Fibroblast of skin of back (primary cell): ENCODE measurements at places on chromosomes 12 and 14.

- no peak for DNase-seq
Measured at GRCh38 chr14:89681086-89682018, 264.3 kb upstream of the FOXN3 start.

DNA sequence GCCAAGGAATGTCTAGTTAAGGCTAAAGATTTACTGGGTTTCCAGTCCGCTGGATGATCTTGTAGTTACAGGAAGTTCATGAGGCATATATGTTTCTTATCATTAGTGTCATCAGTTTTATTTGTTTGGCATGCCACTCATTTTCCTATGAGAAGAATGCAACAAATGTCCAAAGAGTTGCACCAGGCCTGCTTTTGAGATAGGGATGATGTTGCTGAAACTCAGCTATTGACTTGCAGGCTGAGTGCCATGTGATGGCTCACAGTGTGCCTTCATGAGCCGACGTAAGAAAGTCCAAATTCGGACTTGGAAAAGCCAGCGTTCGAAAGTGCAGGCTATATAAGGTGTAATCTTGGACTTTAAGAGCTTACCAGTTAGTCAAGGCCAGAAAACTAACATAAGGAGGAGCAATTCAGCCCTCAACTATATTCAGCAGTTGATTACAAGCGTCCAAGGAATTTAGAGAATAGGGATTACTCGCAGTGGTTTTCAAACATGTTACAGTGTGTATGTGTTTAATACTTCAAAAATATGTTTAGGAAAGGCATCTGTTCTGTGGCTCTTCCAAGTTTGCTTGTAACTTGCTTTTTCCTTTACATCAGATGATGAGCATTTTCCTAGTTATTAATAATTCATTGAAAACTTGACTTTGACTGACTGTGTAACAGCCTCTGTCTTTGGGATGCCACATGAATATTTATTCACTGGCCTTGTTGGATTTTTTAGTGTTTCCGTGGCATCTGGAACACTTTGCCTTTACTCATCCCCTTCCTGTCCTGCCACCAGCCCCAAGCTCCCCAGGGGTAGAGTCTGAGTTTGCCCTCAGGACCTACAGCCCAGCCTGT, 101.3 kb downstream of the LGMN start:
- DNase-seq: peak; percentile 90

- DNase-seq: peak; percentile 89
Measured at GRCh38 chr14:67987606-67988005, 168.0 kb downstream of the RAD51B start.

DNA sequence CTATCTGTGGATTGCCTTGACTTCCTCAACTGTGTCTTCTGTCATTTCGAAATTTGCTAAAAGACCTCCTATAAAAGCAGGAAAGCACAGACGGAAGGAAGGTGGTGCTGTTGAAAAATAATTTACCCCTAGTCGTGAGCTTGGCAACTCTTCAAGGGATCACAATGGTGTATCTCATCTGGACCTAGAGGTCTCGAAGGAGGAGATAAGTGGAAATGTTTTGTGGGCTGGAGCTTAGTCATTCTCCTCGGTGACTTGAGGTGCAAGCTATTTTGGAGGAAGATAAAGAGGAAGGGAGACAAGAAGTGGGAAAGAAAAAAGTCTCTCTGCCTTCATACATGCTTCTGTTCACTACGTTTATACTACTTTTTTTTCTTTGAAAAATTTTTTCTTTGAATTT, 89.9 kb downstream of the FLRT2 start:
- DNase-seq: no peak

DNA sequence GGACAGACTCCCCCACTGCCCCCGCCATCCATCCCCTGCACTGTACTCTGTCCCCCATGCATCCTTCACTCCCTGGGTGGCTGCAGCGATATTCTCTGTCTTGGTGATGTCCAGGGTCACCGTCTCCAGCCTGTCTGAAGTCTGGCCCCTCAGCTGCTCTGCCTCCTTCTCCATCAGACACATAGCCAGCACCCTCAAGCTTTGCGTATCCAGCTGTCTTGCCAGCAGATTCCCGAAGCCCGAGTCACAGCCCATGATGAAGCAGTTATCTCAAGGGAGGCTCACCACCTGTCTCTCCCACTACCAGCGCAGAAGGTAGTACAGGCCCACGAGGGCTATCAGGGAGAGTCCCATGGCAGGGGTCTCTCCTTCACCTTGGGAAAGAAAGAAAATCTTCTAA, 77.8 kb downstream of the HSD17B6 start:
- DNase-seq: no peak

GRCh38 chr14:52146504-52146903, 77.6 kb upstream of the NID2 start:
- no peak for DNase-seq

DNA sequence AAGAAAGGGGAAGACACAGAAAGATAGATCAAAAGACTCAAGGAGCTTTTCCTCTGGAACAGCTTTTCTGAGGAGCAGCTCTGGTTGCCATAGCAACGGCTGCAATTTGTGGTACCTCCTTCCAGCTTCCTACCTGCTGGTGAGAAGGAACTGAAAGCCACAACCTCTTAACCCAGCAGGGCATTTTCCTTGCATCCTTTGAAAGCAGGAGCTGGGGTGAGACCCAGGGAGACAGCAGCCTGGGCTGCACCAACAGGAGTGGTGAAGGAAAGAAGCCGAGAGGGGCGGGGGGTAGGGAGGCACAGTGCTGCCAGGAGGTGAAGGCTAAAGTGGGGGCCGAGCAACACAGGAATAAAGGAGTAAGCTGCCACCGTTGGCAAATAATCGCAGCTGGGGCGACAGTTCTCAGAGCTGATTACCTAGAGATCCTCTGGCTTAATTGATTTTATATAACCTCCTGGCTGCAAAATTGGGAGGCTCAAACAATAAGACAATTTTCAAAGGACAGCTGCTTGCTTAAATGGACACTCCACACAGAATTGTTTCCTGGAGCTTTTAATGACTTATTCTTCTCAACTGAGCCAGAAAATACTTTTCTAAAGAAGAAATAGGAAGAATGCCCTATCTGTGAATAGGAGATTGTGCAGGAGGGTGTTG, 129.4 kb downstream of the RPAP3 start:
- no peak for DNase-seq

- no peak for DNase-seq
Measured at GRCh38 chr12:2335109-2335508, 282.3 kb downstream of the CACNA1C start.

GRCh38 chr12:2588345-2588744, 206.4 kb upstream of the FKBP4 start:
- no peak for DNase-seq

DNA sequence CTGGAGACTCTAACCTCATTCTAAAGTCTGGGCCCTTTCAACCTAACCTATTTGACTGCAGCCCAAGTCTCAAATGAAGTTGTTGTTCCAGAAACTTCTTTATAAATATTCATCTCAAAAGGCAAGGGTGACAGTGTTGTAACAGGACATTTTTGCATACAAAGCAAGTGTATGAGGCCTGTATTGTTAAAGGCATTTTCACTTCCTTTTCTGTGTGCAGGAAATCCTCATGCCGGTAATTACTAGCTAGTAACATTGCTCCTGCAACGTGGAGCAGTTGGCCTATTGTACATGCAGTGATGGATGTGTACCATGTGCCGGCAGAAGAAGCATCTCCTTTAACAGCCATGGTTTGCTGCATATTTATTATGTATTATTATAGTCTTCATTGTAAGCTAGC, 156.5 kb upstream of the RMST start:
- DNase-seq: no peak

DNA sequence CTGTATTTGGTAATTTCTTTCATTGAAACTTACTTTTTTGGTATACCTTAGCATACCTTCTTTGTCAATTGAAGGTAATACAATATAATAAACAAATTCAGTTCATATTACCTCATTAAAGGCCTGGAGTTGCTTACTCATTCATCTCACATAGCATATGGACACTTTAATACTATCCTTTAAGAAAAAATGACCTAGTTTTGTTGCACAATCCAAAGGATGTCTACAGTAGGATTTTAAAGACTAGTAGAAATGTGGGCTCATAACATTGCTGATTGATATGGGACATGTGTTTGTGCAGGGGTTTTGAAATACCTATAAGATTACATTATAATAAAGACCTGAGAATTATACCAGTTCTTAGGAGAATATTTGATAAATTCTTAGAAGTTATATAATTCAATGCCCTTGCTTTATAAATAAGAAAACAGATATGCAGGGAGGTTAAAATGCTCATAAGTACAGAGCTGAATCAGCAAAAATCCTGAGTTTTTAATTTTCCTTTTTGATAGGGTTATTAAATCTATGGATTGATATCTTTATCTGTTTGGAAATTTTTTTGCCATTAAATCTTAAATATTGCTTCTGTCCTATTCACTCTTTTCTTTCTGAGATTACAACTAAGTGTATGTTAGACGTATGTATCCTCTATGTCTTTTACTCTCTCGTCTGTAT, 352.1 kb downstream of the ATP23 start:
- DNase-seq: no peak

DNA sequence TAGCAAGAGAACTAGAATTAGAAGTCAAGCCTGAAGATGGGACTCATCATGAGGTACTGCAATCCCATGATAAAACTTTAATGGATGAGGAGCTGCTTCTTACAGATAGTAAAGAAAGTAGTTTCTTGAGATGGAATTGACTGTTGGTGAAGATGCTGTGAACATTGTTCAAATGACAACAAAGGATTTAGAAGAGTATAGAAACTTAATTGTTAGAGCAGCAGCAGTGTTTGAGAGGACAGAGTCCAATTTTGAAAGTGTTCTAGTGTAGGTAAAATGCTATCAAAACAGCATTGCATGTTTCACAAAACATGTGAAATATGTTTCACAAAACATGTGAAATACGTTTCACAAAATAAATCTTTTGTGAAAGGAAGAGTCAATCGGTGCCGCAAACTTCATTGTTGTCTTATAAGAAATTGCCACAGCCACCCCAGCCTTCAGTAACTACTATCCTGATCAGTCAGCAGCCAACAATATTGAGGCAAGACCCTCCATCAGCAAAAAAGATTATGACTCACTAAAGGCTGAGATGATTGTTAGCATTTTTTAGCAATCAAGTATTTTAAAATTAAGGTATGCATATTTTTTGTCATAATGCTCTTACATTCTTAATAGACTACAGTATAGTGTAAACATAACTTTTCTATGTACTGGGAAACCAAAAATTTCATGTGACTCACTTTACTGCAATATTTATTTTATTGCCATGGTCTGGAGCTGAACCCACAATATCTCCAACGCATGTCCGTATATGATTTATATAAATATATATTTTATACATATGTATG, 173.4 kb upstream of the BMP4 start:
- peak; percentile 80 for DNase-seq

- no peak for DNase-seq
Measured at GRCh38 chr14:24115422-24116127, 826 bp upstream of the NRL start.

DNA sequence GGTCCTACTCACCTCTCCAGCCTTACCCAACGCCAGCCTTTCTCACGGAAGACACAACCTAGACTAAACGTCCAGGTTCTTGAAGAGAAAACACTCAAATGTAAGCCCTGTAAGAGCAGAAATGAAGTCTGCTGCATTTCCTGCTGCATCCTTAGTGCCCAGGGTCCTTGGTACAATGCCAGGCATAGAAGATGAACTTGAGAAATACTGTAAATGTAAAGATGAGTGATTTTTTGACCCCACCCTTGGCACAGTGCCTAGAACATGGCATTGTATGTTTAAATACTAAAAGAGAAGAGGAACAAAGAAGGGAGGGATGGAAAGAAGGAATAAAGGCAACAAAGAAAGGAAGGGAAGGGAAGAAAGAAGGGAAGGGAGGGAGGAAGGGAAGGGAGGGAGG, 514.6 kb downstream of the MED13L start:
- DNase-seq: no peak

DNA sequence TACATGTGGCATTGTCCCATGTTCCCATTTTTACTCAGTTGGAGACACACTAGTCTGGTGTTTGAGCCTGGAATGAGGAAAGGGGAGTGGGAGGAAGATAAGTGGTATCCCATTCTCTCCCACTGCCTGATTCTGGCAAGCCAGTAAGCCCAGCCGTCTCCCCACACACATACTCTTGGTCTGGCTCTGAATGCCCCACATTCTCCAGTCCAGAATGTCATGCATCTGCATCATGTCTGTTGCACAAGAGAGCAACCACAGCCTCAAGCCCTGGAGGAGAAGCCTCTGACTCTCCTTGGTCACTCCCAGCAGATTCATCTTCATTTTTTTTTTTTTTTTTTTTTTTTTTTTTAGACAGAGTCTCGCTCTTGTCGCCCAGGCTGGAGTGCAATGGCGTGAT, 48.0 kb downstream of the DRAM1 start:
- DNase-seq: peak; percentile 93

- DNase-seq: no peak
Measured at GRCh38 chr14:81178063-81178462, 42.7 kb downstream of the GTF2A1 start.
